ENCODE measurements at places on chromosomes 12 and 14.
A peak's percentile ranks its signal among the peaks of the same experiment; 100 is the strongest.

- DNase-seq, result no peak
These were observed 998 bp downstream of the HNF1A start for GRCh38 chr12:120979220-120979861.

DNA sequence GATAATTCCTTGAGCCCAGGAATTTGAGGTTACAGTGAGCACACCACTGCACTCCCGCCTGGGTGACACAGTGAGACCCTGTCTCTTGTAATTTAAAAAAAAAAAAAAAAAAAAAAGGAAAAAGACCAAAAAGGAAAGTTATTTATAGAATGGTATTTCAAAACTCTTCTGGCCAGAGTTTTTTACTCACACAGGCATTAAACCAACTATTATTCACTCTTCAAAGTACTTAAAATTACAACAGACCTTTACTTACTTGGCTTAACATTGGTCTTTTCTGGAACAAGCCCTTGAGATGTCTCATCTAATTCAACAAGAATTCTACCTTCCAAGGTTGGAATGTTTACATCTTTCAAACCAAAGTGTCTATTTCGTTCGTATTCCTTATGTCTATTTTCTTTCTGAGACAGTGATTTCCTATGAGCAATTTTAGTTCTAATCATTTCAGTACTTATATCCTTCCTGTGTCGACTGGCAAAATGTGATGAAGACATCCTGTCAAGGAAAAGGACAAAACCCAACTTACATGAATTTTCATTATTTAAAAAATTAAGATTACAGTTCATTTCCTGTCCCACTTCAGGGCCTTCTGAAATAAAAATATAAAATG lies 2.6 kb downstream of the DLGAP5 start:
- DNase-seq, result peak; percentile 31

DNA sequence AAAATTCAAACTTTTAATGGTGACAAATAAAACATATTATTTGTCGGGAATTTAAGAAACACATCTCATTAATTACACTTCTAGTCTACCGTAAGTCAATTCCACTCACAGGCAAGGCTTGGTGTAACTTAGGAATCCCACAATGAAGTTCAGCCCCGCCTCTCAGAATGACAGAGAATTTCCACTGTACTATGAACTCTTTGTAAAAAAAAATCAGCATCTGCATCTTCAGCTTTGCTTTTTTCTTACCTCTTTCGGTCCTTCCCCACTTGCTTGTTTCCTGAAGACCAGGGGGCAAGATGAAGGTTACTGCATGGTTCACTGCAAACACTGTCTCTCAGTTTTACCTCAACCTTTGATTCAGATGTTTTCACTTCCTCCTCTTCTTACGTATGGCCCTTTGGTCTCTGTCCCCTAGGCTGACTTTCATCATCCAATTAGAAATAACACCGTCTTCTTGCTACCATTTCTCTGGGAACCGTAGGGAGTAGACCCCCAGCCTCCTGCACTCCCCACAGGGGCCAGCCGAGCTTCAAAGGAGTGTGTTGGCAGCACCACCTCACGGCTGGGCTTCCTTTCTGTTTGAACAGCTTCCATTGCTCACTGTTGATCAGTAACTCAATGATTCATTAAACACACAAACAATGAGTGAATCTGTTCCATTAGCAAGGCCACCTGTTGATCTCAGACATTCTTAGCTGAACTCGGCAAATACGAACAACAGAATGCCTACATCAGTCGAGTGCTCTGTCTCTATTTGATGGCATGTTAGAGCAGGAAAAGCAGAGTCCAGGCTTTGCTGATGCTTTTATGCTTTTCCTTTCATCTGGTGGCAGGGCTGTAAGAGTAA lies 343.0 kb downstream of the BMP4 start:
- peak; percentile 90 for DNase-seq

DNA sequence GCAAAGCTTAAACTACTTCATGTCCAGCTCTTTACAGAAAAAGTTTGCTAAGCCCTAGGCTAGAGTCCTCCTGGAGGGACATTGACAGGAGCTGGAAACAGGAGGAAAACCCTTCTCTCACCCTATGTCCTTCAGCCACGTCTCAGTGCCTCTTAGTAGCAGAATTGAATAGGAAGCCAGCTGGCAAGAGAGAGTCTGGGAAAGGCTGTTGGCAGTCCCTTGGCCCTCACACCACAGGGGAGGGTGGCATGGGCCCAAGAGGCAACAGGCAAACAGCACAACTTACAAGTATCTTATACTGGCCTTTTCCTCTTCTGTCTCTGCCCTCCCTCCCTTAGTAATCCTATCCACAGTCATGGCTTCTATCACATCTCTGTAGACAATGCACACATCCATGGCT lies 27.7 kb upstream of the DHRS2 start:
- no peak for DNase-seq

- DNase-seq, result peak; percentile 97
These were observed 177.1 kb upstream of the SLC38A2 start for GRCh38 chr12:46549527-46550265.

DNA sequence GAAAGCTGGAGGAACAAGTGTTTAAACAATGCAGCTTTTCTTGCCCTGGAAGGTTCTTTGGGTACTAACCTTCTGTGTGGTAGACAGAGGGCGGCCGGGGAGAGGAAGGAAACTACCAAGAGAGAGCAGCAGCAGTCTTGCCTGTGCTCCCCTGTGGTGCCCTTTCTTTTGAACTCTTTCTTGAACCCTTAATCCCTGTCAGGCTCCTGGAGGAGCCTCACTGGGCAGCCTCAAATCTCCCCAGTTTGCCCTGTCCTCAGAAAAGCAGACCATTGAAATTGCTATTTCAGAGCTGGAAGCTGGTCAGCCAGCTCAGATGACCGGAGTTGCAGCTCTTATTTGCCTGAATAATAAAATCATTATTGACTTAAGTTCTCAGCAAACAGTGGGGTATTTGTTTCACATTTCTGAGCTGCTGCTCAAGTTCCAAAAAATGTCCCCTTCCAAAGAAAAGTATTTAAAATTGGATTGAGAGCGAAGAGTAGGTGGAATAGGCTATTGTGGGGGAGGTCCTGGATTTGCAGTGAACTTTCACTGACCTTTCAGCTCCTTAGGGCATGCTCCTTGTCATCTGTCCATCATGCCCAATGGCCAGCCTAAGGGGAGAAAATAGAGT lies 42.1 kb upstream of the RNASE3 start:
- no peak for DNase-seq

DNA sequence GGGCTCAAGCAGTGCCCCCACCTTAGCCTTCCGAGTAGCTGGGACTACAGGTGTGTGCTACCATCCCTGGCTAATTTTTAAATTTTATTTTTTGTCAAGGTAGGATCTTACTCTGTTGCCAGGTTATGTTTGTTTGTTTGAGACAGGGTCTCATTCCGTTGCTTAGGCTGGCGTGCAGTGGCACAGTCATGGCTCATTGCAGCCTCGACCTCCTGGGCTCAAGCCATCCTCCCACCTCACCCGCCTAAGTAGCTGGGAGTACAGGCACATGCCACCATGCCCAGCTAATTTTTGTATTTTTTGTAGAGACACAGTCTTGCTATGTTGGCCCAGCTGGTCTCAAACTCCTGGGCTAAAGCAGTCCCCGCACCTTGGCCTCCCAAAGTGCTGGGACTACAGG lies 83.3 kb upstream of the KCNH3 start:
- DNase-seq, result no peak

DNA sequence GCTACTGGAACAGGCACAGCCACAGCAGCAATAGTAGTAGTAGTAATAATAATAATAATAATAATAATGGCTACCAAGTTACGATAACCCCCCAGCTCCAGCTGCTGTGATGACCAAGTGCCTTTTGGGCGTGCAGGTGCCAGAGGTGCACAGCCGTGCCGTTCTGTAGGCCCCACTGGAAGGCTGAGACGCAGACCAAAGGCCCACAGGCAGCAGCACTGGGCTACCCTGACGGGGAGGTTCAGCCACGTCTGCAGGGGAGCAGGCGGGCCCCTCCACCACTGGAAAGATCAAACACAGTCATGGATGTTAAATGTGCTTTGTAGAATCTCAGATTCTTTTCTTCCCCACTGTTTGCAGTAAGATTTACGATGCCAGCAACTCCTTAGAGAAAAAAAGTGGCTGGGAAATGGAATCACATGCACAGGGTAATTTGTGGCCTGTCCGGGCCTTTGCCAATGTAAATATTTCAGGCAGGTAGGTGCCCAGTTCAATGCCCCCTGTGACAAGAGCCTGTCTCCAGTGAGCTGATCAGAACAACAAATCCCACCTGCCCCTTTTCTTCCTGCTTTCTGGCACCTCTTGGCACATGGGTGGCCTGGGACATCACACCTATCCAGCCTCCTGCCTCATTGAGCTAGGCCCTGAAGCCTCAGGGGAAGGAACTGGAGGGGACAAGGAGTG lies 32.6 kb downstream of the CCDC85C start:
- DNase-seq, result no peak

DNA sequence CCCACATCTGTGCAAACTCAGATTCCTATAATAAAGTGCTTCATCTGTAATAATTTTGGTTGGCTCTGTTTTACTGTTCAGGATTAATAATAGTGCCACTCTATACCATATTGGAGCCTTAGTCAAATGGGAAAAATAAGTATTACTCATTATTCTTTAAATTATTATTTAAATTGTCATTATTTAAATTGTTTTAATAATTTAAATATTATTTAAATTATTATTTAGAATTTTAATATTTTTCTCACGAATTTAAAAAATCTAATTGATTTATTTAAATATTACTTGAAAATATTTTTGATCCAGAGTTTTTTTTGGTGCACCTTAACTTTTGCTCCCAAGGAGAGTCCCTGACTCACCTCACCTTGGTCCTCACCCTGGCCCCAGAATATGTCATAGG lies 245.7 kb upstream of the MDGA2 start:
- no peak for DNase-seq

- DNase-seq, result peak; percentile 16
These were observed 332.6 kb downstream of the SLC16A7 start for GRCh38 chr12:59928416-59928815.

GRCh38 chr14:74480046-74480445 lies 13.1 kb downstream of the NPC2 start:
- DNase-seq, result peak; percentile 31

DNA sequence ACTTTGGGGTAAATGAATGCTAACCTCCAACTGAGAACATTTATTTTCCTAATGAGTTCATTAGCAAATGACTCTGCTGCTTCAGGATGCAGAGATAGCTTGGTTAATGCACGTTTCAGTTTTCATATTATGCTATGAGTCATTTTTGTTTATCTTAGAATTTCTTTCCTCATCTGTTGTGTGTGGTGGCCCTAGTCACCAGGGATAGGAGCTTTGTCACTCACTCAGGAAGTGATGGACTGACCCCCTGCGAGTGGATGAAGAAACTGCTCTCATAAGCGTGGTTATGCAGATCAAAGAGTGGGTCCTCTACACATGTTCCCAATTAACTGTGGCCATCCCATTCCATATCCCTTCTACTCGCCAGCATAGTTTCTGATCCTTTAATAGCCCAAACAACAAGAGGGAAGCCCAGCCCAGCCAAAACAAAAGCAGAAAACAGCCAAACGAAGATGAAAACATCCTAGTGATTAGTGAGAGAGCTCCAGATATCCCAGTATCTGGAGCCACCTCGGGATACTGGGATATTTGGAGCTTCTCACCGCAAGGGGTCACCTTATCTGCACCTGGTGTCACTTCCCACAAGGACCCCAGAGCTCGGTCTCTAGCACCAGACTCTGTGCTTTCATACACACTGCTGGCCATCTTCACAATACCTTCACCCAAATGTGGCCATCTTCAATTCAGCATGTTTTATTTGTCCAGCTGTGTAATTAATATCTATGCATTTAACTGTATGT lies 8.6 kb downstream of the TC2N start:
- DNase-seq, result peak; percentile 66

- DNase-seq, result no peak
These were observed 2.5 kb downstream of the C12orf57 start for GRCh38 chr12:6946033-6946919.

- no peak for DNase-seq
These were observed 1.4 kb upstream of the FOXN4 start for GRCh38 chr12:109310247-109311125.

DNA sequence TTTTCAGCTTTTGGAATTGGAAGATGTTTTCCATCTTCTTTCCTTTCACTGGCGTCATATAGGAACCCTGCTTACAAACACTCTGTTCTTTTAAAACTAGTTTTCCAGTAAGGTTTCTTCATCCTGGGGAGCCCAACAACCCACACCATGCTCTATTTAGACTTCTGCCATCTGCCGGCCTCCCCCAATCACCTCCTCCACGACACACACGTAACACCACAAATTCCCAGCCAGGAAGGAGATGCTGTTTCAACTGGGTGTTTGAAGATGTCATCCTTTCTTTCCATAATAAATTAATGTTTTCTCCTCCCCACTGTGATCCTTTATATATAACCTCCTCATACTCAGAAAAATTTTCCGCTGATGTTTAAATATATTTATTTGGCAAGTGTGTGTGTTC lies 231.4 kb upstream of the DDHD1 start:
- DNase-seq, result no peak

GRCh38 chr12:43550831-43551271 lies 1.2 kb downstream of the ADAMTS20 start:
- no peak for DNase-seq

GRCh38 chr12:50734409-50735263 lies 29.3 kb upstream of the ATF1 start:
- DNase-seq, result peak; percentile 33

DNA sequence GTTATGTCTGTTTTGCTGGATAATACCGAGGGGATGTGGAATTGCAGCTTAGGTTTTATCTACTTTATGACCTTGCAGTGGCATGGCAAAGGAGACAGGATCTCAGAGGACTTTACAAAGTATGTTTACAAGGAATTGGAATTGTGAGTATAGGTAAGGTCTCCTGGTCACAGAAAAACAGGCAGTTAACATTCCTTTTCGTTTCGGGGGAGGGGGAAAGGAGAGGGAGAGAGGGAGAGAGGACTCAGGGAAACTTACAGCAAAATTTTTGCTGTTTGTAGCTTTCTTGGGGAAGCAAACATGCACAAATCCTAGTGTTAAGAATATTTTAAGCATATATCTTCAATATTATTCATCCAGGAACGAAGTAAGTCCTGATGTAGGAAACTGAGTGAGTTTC lies 590.5 kb upstream of the LRFN5 start:
- no peak for DNase-seq

DNA sequence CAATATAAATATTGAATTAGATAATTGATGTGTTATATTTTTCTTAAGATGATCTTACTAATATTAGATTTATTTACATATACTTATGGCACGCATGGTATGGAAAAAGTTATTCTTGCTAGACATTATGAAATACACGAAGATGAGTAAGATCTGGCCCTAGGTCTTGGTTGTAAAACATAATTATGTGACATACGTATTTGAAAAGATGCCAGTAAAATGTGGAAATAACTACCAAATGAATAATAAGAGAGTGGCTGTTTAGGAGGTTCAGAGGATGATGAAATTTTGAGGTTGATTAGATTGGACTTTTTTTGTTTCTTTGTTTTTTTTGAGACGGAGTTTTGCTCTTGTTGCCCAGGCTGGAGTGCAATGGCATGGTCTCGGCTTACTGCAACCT lies 41.3 kb downstream of the FANCM start:
- peak; percentile 86 for DNase-seq
